Subcutaneous preadipocyte (primary cell): ENCODE measurements at places on chromosomes 11 and 22. TPM values are rescaled to one million over a fixed set of nuclear protein-coding genes. Genes with fewer than 3 reads are reported as not detected.

TBX1 gene
- 7.2 TPM in 1 of 2 replicates, not detected in the other for total RNA-seq

GRM5 gene
- under 0.01 TPM in 2 replicates for total RNA-seq

ANGPTL5 gene
- 0.39 and 0.73 TPM in 2 replicates for total RNA-seq

MPPED2 gene
- total RNA-seq = not detected in 2 replicates

LRP5 gene
- total RNA-seq = 19.5 and 20.1 TPM in 2 replicates

TSPAN18 gene
- total RNA-seq = not detected in 2 replicates

IGSF9B gene
- 0.20 and 0.37 TPM in 2 replicates for total RNA-seq

LRP4 gene
- total RNA-seq = 3.3 and 5.1 TPM in 2 replicates

NEFH gene
- 0.37 and 0.78 TPM in 2 replicates for total RNA-seq

PGA4 gene
- under 0.01 and 0.37 TPM in 2 replicates for total RNA-seq

ATL3 gene
- 129 and 159 TPM in 2 replicates for total RNA-seq

KRTAP5-1 gene
- total RNA-seq = not detected in 2 replicates

INSC gene
- 6.2 and 12.7 TPM in 2 replicates for total RNA-seq

HSD17B12 gene
- 123 and 128 TPM in 2 replicates for total RNA-seq

TRIM49 gene
- not detected in 2 replicates for total RNA-seq

MS4A14 gene
- not detected in 2 replicates for total RNA-seq

ZBTB16 gene
- total RNA-seq = 37.1 and 76.4 TPM in 2 replicates

EIF4G2 gene
- 654 and 969 TPM in 2 replicates for total RNA-seq

OR52E2 gene
- not detected in 2 replicates for total RNA-seq

RAC2 gene
- total RNA-seq = 7.0 and 16.6 TPM in 2 replicates

GTSE1 gene
- total RNA-seq = 8.8 and 21.7 TPM in 2 replicates

LDHAL6A gene
- total RNA-seq = not detected in 2 replicates

TMEM151A gene
- total RNA-seq = under 0.01 and 0.20 TPM in 2 replicates
